NCI-H1105 (cell line): ENCODE measurements at places on chromosomes 16 and 17.

- DNase-seq: no peak
These were observed 3.4 kb downstream of the DNAJA2 start for GRCh38 chr16:46970089-46970488.

DNA sequence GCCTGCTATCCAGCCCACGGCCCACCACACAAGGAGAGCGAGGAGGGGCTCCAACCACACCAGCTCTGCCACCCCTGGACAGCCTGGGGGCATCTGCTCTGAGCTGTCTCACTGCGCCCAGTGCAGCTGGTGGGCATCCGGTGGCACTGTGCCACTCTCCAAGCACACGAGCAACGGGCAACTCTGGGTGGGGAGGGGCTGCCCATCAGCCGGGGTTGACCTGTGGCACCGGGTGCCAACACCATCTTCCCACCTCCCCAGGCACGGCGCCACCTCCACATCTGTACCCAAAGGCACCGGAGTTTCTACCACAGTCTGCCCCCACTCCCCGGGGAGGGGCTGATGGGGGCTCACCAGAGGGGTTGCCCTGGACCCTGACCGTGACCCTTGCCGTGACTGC lies 241.8 kb downstream of the RBFOX3 start:
- no peak for DNase-seq

DNA sequence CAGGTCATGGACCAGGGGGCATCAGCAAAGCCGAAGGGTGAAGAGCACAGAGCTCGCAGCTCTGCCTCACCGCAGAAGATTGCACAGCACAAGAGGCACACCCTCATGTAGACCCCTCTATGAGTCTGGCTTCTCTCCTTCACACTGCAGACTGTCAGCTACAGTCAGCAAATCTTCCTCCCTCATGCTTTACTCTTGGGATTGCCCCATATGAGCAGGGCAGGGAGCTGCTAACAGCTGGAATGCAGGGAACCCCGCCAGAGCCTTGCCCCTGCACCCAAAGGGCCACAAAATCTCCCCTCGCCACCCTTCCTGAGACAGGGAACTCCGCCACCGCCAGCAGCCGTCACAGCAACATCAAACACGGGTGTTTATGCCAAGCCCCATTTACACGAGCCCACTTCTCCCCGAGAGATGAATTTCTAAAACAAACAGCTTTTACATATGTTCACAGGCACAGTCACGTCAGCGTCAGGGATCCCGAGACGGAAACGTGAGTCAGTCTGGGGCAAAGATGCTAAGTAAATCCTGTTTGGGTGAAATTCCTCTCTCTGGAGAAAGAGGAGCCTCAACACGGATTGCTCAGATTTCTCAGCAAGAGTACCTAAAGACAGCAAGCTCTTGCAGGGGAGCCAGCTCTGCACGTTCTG lies 121.9 kb downstream of the CDYL2 start:
- DNase-seq: no peak

GRCh38 chr16:86550281-86550680 lies 4.8 kb downstream of the MTHFSD start:
- no peak for DNase-seq

GRCh38 chr17:74231928-74232907 lies 18.8 kb downstream of the TTYH2 start:
- no peak for DNase-seq
